DMS 273 treated with DMSO at 0.1 percent for 48 hours (cell line): ENCODE measurements at places on chromosomes 1 and 21.

- peak; percentile 25 for DNase-seq
Observed at GRCh38 chr1:223429313-223429731, 36.1 kb downstream of the CCDC185 start.

DNA sequence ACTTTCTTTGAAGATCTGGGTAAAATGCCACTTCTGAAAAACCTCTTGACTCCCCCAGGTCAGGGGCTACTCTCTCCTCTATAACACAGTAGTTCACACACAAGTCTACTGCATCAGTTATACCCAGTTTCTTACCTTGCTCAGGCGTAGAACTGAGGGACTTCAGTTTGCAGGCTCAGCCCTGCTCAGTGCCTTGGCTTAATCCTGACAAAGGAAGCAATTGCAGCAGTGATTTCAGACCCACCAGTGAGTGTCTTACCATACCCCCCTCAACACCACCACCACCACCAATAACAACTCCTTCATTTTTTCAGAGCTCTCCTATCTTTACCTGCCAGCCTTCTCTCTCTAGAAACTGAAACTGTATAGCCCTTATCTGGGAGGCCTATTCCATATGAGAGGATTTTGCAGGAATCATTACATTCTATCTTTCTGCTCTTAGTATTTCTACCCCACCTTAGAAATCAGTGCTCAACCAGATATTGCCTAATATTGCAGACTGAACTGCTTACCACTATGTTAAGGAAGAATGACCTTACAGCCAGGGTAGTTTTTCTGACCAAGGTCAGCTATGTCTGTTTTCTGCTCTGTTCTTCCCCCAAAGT lies 105.5 kb upstream of the S1PR1 start:
- DNase-seq = no peak

- peak; percentile 10 for DNase-seq
Observed at GRCh38 chr1:60225486-60225885, 151.9 kb upstream of the C1orf87 start.

GRCh38 chr1:93576746-93577145 lies 104.9 kb downstream of the BCAR3 start:
- no peak for DNase-seq

DNA sequence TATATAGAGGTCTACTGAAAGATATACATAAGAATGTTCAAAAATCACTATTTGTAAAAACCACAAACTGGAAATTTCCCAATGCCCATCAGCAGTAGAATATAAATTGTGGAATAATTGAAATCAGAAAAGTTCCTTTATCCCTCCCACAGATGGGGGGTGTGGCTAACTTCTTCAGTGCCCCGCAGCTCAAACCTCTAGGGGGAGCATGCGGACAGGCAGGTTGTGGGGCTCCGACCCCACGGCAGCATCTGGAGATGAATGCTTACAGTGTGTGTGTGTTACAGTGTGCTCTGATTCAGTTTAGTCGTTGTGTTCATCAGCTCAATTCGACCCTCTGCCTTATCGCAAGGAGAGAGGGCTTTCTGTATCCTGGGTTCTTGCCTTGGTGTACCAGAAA lies 262.1 kb upstream of the LRRC7 start:
- DNase-seq = no peak

- peak; percentile 59 for DNase-seq
Observed at GRCh38 chr1:8439015-8439702, 121.2 kb downstream of the SLC45A1 start.

DNA sequence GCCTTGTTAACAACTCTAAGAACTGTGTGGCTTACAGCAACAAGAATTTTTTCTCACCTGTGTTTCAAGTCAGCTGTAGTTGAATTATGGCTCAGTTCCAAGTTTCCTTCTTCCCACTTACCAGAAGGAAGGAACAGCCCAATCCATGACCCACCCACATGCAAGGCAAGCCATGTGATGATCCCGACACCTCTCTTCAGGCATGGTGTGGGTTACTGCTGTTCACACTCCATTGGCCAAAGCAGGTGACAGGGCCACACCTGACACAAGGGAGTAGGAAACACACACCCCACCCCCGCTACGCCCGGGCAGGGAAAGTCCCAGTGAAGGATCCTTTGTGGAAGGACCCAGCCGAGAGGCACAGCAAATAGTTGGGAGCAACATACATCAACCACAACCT lies 36.3 kb downstream of the KCNJ15 start:
- no peak for DNase-seq

- no peak for DNase-seq
Observed at GRCh38 chr1:161180639-161181038, 3.3 kb upstream of the B4GALT3 start.

GRCh38 chr1:159968901-159969300 lies 14.9 kb upstream of the SLAMF9 start:
- DNase-seq = no peak

GRCh38 chr1:110155878-110156522 lies 5.7 kb downstream of the SLC6A17 start:
- DNase-seq = no peak

GRCh38 chr21:33760641-33761440 lies 118.5 kb downstream of the ITSN1 start:
- peak; percentile 32 for DNase-seq

- no peak for DNase-seq
Observed at GRCh38 chr21:25997788-25998611, 172.6 kb downstream of the APP start.

- no peak for DNase-seq
Observed at GRCh38 chr1:244839656-244840055, 4.2 kb downstream of the COX20 start.

DNA sequence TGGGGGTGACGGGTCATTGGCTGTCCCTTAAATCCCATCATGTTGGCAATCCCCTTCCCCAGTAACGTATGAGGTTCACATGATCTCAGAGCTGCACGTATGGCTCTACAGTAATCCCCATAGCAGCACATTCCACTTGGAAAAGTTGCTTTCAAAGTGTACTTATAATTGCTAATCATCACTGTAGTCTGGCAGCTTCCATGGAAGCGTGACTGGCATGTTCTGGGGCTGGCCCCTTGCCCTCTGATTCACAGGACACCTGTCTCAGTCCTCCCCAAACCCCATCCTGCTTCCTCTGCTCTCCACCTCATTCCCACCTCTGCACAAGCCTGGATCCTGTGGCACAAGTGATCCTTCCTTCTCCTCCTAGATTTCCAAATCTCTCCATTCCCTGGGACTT lies 102.2 kb downstream of the TSEN15 start:
- no peak for DNase-seq

DNA sequence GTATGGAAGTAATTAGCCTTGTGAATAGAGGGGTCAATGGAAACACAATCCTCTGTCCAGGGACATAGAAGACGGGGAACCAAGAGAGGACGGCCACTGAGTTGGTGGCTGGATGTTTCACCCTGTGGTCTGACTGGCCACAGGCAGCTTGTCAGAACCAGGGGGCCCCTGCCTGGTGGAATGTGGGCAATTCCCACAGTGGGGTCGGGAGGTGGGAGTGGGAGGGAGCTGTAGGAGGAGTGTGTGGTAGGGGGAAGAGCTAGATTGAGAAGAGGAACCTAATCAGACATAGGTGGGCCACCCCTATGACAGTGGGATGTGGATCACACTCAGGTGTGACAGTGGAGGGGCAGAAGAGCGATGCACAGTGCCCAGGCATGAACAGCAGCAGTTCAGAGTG lies 31.3 kb downstream of the TRIM62 start:
- DNase-seq = no peak

DNA sequence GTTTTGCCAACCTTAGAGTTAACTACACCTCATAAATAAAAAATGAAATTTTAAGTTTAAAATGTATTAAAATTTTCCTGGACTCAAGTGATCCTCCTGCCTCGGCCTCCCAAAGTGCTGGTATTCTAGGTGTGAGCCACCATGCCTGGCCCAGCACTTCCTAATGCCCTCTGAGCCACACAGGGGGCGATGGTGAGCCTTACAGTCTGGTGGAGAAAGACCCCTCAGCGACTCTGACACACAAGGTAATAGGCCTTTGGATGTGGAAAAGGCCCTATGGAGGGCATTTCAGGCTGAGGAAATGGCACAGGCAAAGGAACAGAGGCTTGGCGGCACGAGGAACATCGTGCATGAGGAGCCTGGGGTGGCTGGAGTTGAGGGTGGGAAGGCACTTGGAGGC lies 6.7 kb downstream of the CITED4 start:
- DNase-seq = peak; percentile 83

DNA sequence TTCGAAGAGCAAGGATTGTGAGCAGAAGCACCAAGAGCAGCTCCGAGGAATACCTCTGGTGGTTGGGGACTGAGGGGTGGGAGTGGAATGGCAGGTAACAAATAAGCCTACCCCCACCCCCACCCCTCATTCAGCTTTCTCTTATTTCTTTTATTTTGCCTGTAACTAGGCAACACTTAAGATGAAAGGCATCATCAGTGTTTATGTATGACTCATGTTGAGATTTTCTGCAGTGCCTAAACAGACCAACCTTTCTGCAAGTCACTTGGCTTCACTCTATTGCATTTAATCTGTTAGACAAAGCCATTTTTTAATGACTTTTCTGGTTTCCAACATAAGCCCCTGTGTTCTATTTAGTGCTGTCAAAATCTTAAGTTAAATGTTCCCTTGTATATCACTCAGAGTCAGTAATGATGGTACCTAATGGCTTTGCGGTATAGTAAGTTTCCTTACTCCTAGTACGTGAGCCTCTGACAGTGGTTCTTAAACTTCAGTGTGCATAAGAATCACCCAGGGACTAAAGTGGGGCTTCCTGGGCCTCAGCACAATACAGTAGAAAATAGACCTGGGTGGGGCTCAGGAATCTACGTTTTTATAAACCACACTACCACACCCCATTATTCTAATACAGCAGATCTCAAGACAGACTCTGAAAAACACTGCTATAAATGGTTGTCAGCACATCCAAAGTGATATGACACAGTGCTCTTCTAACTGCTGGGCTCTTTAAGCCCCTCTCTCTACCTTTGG lies 19.9 kb downstream of the CASQ2 start:
- DNase-seq = no peak

DNA sequence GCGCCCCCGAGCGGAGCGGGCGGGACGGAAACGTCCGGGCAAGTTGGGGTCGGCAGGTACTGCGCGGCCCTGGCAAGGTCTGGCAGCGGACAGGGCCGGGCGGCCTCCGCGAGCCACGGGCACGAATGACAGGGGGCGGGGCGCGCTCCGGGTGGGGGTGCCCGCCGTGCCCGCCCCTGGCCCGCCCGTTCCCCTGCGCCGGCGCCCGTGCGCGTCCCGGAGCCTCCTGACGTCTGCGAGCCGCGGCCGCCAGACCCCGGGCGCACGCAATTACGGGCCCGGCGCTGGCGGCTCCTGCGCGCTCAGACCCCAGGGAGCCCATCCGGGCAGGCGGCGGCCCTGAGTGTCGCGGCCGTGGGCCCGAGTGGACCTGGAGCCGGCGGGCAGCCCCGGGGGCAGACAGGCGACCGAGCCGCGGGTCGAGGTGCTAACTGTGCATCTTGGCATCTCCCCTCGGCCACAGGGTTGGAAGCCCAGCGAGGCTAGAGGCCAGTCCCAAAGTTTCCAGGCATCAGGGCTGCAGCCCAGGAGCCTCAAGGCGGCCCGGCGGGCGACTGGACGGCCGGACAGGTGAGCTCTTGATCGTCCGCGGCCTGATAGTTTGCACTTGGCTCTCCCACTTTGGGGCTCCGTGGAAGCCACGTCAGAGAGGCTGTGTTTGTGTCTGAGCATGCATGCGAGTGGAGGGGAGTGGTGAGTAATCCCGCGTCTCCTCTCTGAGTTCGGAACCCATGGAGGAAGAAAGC lies 918 bp downstream of the MIB2 start:
- no peak for DNase-seq

DNA sequence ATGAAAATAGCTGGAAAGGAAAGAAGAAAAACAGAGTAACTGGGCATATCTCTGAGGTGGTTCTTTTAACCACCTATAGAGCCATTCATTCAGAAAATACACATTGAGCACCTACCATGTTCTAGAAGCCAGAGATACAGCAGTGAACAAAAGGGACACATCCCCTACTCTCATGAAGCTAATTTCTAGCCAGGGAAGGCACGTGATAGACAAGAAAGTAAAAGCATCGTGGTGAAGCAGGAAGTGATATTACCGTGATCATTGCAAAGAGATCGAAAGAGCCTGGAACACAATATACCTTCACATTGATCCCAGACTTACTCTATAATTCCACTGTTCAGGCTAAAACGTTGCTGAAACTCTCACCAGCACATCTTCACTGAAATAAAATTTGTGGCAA lies 76.0 kb downstream of the TIAM1 start:
- DNase-seq = no peak

DNA sequence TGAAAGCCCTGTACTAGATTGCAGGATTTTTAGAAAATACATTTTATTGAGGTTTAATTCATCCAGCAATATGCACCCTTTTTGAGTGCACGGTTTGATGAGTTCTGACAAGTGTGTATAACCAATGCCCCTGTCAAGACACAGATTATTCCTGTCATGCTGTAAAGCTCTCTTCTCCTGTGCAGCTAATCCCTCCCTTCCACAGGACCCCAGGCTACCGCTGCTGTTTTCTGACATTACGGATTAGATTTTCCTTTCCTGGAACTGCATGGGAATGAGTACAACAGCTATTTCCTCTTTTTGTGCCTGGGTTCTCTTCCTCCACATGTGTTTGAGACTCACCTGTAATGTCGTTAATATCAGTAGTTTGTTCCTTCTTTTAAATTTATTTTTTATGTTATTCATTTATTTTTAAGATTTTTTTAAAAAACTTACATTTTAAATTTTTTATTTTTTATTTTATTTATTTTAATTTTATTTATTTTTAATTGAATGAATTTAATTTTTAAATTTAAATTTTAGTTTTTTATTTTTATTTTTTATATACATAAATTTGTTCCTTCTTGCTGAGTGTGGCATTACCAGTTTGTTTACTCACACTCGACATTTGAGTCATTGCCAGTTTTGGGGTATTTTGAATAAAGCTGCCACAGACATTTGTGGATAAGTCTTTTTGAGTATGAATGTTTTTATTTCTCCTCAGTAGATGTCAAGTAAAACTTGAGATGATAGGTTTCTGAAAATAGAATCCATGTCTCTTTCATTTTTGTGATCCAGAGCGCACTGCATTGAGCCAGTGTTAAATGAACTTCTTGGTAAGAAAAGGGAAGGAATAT lies 79.0 kb upstream of the B3GALT5 start:
- DNase-seq = no peak

GRCh38 chr1:116377541-116378529 lies 4.8 kb downstream of the ATP1A1 start:
- peak; percentile 23 for DNase-seq
